Renal cortical epithelial cell (primary cell): ENCODE measurements at places on chromosomes 7 and 10. TPM values are rescaled to one million over a fixed set of nuclear protein-coding genes. Genes with fewer than 3 reads are reported as not detected.

The SGCE gene
- total RNA-seq = 66.0 and 129 TPM in 2 replicates

The RARRES2 gene
- total RNA-seq = 28.5 and 161 TPM in 2 replicates

The CACNA2D1 gene
- total RNA-seq = 14.2 and 15.0 TPM in 2 replicates

The GNAI1 gene
- total RNA-seq = 38.4 and 101 TPM in 2 replicates

The TYSND1 gene
- total RNA-seq = 12.2 and 15.6 TPM in 2 replicates

The VAX1 gene
- total RNA-seq = not detected in 2 replicates

The PRKAR2B gene
- total RNA-seq = 0.80 and 0.87 TPM in 2 replicates
